T-cell (primary cell): ENCODE measurements at places on chromosomes 5 and 9.

DNA sequence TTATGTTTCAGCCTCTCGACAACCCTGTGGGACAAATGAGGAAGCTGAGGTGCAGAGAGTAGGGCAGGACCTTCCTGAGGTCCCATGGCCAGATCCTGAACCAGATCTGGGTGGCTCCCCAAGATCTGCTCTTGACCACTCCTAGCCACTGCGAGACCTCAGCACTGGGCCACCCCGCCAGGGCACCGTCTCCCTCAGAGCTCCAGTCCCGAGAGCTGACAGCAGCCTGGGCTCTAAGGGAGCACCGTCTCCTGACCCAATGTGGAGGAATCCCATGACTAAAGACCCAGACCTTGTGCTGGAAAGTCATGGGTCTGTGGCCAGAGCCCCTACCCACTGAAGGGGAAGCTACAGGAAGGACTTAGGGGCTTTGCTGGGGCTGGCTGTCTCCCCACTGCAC lies 4.5 kb upstream of the LMX1B start:
- no peak for DNase-seq

DNA sequence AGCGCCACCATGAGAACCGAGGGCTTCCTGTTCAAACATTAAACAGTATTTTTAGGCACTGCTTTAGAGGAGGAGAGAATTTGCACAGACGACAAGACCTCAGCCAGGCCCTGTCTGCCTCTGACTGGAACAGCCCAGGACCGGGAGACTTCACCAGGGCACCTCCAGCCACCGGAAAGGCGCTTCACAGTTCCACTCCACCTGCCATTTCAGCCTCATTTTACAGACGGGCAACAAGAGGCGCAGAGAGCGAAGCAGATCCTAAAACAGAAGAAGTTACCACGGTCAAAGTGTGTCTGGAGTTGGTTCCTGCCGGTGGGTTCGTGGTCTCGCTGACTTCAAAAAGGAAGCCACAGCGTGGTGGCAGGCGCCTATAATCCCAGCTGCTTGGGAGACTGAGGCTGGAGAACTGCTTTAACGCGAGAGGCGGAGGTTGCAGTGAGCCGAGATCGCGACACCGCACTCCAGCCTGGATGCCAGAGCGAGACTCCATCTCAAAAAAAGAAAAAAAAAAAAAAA lies 28.4 kb downstream of the COL23A1 start:
- DNase-seq = no peak

DNA sequence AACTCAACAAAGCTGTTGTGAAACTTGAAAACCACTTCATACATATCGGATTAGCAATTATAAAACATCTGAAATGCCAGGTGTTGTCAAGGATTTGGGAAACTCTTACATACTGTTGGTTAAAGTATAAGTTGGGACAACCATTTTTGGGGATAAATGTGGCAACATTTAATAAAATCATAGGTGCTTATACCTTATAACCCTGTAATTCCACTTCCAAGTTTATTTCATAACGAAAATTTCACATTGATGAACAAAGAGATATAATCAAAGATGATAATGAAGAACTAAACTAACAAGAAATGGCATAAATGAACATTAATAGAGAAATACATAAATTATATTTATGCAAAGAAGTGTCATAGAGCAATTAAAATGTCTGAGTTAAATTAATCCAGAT lies 54.3 kb downstream of the ANKRD55 start:
- DNase-seq = no peak

DNA sequence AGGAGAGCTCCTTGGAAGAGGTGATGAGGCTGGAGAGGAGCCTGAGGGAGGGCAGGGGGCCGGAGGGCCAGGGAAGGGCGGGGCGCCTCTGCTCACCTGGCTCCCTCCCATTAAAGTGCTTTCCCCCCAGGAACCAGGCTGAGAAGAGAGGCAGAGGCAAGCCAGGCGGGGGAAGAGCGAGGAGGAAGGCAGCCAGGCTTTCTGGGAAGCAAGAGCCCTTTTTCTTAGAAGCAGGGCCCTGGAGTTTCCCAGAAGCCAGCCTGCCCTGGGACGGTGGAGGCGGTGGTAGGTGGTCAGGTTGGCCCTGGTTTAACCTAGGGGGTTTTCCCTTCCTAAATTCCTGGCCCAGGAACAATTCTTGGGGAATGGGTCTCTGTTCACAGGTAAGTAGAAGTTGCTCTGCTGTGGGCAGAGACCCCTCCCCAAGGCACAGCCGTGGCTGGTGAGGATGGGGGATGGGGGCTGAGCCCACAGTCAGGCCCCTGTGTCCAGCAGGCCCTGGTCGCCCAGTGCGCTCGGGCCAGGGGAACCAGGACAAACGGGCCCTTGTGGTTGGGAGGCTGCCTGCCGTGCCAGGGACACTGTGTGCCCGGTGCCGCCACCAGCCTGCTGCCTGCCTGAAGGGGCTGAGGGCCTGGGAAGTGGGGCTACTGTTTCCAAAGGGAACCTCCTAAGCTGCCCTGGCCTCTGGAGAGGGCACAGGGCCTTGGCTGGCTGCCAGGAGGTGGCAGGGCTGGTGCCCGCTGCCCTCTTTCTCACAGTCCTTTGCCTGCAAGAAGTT lies 16.6 kb upstream of the RALGDS start:
- DNase-seq = no peak

DNA sequence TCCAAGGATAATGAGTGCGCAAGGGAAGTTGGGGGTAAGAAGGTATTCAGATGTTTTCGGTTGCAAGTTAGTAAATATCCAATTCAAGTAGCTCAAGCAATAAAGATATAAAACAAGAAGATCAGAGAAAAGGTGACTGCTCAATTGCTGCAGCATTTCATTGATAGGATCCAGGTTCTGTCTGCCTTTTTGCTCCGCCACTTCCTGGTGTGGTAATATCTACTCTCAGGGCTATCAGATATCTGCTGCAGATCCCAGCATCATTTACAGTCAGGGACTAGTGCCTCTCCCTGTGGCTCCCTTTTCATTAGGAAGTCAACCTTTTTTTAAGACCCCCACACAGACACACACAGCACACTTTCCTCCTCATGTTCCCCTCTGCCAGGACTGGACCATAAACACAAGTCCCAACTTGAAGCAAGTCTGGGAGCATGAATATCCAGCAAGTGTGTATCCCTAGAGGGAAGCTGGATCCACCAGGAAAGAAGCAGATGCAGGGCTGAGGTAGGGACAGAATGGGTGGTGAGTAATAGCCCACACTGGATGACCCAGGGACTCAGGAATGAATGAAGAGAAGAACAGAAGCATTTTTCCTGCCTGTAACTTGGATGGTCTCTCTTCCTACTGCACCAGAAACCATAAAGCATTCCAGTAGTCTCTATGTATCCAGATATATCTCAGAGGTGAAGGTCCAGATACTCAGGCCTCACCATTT lies 53.7 kb downstream of the ZNF622 start:
- DNase-seq = no peak

DNA sequence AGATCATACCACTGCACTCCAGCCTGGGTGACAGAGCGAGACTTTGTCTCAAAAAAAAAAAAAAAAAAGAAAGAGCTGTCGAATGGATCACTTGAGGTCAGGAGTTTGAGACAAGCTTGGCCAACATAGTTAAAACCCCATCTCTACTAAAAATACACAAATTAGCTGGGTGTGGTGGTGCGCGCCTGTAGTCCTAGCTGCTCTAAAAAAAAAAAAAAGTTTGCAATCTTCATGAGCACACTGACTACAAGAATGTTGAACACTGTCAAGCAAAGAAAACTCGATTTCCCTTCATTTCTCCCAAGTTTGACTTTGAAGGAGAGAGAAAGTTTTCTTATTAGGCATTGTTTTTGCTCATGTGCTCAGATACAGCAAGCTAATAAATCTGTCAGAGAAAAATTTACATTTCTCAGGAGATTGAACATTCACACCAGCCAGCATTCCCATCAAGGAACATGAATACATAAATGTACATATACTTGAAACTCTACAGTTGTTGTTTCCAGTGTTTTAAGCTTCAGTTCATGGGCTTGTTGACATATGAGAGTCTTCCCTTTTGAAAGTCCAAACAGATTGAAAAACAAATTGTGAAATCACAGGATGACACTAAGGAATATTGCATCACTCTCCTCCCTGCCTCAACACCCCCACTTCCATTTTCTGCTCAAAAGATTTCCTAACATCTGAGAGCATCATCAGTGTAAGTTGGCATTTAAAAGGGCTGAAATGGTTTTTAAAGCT lies 81.8 kb downstream of the ARRDC3 start:
- DNase-seq = no peak

DNA sequence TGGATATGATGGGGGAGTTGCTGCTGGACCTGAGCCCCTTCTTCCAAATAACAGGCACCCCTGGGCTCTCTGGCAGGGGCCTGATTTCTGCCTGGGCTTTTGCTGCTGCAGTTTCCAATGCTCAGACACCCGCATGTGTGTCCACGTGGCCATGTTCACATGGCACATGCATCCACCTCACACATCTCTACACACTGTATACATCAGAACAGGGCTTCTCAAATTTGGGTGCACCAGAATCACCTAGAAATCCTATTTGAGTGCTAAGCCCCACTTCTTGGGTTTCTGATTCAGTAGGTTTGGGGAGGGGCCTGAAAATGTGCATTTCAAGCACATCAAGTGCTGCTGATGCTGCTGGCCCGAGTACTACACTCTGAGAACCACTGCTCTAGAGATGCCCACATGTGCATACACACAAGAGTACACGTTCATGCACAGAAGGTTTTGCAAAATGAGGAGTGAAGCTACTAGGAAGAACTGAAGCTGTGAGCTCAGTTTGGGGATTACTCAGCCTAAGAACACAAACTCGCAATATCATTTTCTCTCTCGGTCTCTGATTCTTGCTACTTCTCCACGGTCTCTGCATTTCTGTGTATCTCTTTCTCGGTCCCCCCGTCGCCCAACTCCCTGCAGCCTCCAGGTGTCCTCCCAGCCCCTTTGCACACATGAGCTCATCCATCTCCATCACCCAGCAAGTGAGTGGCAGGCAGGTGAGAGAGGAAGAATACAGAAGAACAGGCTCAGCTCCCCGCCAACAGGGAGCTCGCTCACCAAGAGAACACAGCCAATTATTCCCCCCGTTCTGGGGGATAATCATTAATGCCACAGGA lies 97.0 kb downstream of the PCDH1 start:
- no peak for DNase-seq

- no peak for DNase-seq
Measured at GRCh38 chr5:42676362-42676761, 80.3 kb upstream of the CCDC152 start.

- DNase-seq = no peak
Measured at GRCh38 chr5:179769796-179770195, 24.0 kb upstream of the LTC4S start.

GRCh38 chr5:87640902-87641301 lies 228.2 kb upstream of the CCNH start:
- DNase-seq = no peak
